ENCODE measurements at places on chromosomes 12 and 14.

- no peak for DNase-seq
Observed at GRCh38 chr12:125259178-125259867, 194.1 kb downstream of the AACS start.

GRCh38 chr14:55505846-55506245 is 65.4 kb upstream of the TBPL2 start:
- DNase-seq, result no peak

DNA sequence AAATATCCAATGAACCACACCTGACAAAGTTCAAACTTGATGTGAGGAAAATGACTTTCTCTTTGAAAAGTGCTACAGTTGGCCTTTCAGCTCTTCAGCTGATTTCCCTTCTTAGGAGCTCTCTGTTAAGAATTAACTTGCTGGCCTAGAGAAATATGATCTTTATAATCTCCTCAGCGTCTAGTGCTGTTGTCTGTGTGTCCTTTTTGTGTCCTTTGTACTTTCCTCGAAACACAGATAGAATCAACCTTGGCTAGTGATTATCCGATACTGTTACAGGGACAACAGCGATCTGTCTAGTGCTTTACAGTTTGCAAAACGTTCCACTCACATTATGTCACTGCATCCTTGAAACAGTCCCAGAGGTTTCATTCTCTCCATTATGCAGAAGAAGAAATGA is 162.8 kb upstream of the RMST start:
- no peak for DNase-seq

DNA sequence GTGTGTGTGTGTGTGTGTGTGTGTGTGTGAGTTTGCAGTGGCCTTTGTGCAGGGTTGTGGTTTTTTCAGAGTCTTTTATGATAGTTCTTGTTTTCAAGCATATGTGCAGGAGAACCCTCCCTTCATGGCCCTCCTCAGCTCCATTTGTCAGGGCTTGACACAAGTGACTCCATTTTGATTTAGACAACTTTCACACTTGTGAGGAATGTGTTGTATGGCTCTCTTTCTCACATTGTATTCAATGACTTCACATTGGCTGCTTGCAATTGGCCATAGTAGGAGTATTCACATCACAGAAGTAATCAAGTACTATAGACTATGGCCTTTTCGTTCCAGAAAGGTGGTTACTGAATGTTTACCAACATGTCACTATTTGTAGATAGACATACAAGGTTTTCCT is 133.1 kb downstream of the SLC38A1 start:
- no peak for DNase-seq

GRCh38 chr14:100425429-100425827 is 102.3 kb downstream of the SLC25A47 start:
- DNase-seq, result no peak

DNA sequence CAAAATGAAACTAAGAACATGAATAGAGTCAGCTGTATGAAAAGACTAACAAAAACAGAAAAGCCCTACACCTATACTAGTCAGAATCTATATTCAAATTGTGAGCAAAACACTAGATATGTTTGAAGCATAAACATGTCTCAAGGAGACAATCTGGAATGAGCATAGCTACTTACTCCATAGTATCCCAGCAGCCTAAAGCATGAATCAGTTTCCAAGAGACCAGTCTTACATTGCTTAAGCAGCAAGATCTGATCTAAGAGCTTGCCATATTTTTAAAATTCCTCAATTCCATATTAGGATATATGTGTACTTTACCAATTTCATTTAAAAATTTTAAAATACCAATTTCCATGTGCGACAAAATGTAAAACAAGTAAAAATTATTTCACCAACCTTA is 7.7 kb downstream of the CAPS2 start:
- no peak for DNase-seq

- no peak for DNase-seq
Observed at GRCh38 chr12:76020731-76021672, 10.6 kb downstream of the PHLDA1 start.

GRCh38 chr14:63288853-63289252 is 29.9 kb downstream of the GPHB5 start:
- DNase-seq, result no peak

DNA sequence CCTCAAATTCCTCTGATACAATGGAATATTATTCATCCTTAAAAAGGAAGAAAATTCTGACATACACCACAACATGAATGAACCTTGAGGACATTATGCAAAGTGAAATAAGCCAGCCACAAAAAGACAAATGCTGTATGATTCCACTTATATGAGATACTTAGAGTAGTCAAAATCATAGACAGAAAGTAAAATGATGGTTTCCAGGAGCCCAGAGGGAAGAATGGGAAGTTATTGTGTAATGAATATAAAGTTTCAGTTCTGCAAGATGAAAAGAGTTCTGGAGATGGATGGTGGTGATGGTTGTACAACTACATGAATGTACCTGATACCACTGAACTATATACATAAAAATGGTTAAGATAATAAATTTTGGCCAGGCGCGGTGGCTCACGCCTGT is 18.3 kb downstream of the VWF start:
- no peak for DNase-seq

- no peak for DNase-seq
Observed at GRCh38 chr14:61864329-61864898, 102.2 kb downstream of the SNAPC1 start.

GRCh38 chr12:92261071-92261470 is 115.4 kb upstream of the BTG1 start:
- no peak for DNase-seq

DNA sequence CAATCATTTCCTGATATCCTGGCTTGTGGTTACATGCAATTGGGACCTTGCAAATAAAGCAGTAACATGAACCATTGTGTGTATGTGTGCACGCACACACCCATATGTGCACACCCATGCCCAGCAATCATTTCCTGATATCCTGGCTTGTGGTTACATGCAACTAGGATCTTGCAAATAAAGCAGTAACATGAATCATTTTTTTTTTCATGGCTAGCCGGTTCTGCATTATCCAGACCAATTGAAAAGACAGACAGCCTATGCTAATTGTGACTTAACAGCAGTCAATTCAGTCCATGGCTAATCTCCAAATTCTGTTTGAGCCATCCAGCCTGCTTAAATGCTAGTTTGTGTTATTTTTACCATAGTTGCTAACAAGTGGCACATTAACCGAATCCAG is 134.3 kb downstream of the TTC7B start:
- DNase-seq, result no peak

GRCh38 chr12:50195832-50196231 is 28.7 kb upstream of the CERS5 start:
- no peak for DNase-seq

DNA sequence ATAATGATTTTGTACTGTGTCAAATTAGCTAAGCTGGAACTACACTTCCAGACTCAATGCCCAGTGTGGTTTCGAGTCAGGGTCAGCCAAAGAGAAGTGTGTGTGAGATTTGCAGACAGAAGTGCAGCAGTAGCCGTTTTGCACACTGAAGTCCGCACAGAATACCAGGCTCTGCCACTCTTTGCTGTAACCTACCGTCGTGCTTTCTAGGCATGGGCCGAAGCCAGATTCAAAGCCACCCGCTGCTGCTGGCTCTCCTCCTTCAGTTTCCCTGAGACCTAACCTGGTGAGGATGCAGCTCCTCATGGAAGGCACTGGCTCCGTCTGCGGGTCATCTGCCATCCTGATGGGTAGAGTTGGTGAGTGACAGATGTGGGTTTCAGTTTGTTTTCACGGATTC is 48.8 kb downstream of the LRTM2 start:
- no peak for DNase-seq

- no peak for DNase-seq
Observed at GRCh38 chr12:67096533-67097318, 172.4 kb upstream of the CAND1 start.

- no peak for DNase-seq
Observed at GRCh38 chr12:4439736-4440135, 5.9 kb downstream of the FGF6 start.

GRCh38 chr14:99288948-99289347 is 17.0 kb upstream of the BCL11B start:
- DNase-seq, result no peak

GRCh38 chr14:89029961-89030694 is 205.7 kb downstream of the TTC8 start:
- DNase-seq, result no peak

GRCh38 chr12:26250801-26251200 is 55.4 kb downstream of the SSPN start:
- no peak for DNase-seq

DNA sequence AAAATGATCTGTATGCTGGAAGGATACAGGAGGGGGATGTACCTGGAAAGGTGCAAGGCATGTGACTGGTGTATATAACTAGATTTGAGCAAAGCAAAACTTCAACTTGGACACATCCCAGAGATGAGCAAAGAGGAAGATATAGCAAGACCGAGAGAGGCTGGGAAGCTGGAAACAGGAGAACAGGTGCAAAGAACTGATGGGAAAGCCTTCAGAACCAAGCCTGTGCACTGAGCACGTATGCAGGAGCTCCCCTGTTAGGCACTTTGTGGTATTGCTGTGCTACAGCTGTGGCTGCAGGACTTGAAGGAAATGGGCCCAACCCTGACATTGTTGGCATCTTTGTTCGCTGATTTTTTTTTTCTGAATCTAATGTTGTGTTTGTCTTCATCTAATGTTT is 120.7 kb upstream of the PWP1 start:
- DNase-seq, result no peak

DNA sequence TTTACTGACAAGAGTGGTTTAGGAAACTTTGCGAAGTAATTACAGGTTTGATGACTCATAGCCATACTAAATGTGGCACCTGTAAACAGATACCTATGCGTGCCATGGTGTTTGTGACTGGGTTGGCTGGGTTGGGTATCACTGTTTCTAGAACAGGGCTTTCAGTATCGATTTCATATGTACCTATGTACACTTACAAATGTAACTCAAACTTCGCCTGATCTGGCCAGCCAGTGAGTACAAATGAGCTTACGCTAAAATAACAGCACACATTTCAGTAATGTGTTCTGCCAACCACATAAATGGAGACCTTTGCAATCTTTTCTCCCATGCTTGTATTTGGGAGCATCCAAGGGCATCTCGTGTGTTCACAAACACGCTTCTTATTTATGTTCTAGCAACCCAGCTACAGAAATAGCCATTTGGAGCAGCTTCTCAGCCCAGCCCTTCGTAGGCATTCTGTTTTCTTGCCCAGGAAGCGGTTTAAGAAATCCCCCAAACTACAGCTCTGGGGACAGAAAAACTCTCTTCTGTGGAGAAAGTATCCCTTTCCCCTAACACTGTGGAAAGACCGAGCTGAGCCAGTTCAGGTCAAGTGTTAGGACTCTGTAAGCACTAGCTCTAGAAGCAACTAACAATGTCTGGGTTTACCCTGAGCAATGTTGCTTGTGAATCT is 42.3 kb upstream of the MDM1 start:
- DNase-seq, result no peak

DNA sequence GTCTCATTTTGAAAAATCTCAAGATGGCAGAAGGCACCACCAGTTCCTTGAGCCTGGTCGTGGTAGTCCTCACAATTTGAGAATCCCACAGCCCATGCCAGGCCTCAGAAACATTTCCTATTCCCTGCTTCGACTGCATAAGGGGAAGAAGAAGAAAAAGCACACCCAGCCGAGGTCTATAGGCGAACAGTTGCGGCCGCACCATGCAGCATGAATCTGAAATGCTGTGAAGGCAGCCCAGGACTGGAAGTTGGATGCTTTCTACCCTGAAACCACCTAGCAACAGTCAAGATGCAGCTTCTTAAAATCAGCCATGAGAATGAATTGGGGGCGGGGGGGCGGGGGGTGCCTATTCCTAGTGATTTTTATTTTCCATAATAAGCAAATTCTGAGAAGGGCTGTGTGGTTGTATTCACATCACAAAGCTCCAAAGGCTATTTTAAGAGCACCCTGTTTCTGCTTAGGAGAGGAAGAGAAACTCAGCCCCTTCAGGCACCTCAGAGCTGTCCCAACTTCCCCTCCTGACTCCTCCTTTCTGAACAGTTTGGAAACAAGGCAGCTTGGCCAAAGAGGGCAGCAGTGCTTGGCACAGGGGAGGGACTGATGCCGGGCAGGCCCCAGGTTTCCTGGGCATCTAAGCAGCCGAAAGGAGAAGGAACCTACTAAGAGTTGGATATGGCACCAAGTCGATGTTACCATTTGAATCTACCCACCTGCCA is 172.5 kb upstream of the FOXN3 start:
- no peak for DNase-seq

DNA sequence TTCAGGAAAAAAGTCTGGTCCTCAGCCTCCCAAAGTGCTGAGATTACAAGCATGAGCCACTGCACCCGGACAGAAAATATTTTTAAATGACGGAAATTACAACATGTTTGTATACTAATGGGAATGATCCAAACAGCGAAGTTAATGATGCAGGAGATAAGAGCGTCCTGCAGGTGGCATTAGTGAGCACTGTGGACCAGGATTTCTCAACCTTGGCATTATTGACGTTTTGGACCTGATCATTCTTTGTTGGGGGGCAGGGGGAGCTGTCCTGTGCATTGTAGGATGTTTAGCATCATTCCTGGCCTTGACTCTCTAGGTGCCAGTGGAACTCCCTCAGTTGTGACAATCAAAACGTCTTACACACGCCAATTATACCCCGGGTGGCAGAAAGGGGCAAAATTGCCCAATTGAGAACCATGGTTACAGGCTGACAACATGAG is 34.1 kb downstream of the SCFD1 start:
- DNase-seq, result peak; percentile 52

DNA sequence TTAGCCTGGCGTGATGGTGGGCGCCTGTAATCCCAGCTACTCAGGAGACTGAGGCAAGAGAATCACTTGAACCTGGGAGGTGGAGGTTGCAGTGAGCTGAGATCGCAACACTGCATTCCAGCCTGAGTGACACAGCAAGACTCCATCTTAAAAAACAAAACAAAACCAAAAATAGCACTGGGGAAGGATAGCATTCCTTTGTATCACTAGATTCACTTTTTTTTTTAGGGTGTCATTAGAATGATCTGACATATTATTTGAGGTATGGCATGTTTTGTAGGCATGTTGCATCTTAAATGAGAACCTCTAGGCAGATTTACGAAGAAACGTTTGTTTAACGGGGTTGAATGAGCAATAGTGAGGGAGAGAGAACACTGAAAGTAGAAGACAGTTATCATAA is 16.8 kb upstream of the FAR2 start:
- DNase-seq, result no peak

Measured in HAP-1 (cell line).